Nephron progenitor cell (in vitro differentiated cells): ENCODE measurements at places on chromosomes 1 and 21.
A peak's percentile ranks its signal among the peaks of the same experiment; 100 is the strongest.

DNA sequence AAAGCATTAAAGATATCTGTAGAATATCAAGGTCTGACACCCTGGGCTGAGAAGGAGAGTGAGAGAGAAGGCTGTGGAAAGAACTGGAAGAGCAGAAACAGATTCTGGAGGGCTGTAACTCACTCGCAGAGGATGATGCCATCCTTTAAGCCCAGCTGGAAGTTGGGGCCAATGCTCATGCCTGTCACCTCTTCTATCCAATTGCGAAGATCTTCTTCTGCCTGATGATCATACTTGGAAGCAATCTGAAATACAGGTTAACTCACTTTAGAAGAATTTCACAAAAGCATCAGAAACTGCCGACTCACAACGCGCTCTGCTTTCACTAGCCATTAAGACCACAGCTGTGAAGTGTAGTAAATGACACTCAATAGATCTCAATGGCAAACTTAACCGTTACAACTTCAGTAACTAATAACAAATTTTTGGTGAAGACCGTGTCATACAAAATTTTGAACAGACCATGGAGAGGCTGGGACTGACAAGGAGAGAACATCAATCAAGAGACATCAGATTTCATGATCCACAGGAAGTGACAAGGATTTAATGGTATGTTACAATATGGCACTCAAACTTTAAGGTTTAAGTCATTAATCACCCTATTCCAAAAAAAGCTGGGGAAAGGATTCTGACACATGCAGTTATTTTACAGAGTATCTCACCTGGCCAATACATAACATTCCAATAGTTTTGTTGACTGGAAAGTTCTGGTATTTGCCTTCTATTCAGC, 23.5 kb downstream of the CNN3 start:
- DNase-seq = no peak

DNA sequence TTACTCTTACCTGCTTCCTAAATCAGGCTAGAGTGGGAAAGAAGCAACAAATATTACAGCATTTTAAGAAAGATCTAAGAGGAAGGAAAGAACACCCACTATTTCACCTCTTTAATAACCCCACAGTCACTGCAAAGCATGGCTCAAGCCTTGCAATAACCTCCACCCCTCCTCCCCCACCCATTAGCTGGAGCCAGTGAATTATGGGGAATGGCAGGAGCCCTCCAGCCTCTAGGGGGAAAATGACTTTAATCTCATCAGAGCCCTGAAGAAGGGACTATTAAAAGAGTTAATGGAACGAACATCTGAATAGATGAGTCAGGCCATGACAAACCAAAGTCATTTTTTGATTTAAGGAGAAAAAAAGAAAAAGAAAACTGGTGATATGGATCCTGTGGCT, 630.7 kb upstream of the PLXNA2 start:
- DNase-seq = no peak

DNA sequence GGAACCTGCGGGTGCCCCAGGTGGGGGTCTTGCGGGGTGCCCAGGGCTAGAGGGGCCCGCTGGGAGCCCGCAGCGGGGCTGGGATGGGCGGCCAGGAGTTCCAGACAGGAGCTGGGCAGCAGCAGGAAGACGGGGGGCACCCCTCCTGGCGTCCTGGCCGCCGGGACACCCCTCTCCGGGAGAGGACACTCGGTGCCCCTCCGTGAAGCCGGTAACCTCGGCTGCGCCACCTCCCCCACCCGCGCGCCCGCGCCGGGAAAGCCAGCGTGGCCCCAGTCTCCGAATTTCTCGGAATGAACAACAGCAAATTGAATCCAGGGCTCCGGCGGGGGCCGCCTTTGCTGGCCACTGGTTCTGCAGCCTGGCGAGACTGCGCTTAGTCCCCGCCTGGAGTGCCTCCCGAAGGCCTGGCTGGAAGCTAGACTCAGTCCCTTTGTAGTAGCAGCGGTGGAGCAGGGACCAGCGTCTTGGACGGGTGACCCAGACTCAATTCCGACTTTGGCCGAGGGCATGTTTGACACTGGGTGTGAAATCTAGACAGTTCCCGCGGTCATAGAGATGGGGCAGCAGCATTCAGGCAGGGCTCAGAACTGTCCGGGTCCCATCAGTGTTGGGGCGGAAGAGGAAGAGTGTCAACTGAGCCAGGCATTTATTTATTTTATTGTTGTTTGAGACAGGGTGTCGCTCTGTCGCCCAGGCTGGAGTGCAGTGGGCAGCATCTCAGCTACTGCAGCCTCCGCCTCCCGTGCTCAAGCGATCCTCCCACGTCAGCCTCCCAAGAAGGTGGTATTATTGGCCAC, 773 bp downstream of the IFNGR2 start:
- DNase-seq = peak; percentile 64

GRCh38 chr1:19191811-19192210, 18.3 kb downstream of the UBR4 start:
- no peak for DNase-seq

- peak; percentile 36 for DNase-seq
Observed at GRCh38 chr1:231315887-231316286, 21.8 kb downstream of the EXOC8 start.

- no peak for DNase-seq
Observed at GRCh38 chr21:25912402-25912746, 177.6 kb downstream of the GABPA start.

DNA sequence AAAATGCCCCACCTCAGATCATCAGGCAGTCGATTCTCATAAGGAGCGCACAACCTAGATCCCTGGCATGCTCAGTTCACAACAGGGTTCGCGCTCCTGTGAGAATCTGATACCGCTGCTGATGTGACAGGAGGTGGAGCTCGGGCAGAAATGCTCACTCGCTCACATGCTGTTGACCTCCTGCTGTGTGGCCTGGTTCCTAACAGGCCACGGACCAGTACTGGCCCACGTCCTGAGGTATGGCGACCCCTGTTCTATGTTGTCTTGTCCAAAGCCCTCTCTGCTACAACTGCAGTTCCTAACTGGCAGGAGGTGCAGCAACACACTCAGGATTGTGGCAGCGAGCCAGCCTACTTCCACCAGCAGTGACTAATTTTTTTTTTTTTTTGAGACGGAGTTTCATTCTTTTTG, 70.6 kb downstream of the CLSTN1 start:
- no peak for DNase-seq

GRCh38 chr1:47915677-47916353, 81.4 kb downstream of the TRABD2B start:
- no peak for DNase-seq

- no peak for DNase-seq
Observed at GRCh38 chr1:119914071-119914470, 17.8 kb upstream of the ADAM30 start.

GRCh38 chr1:80673935-80674597, 1126.7 kb upstream of the ADGRL2 start:
- DNase-seq = no peak

GRCh38 chr1:48644905-48645605, 131.6 kb downstream of the BEND5 start:
- DNase-seq = no peak

DNA sequence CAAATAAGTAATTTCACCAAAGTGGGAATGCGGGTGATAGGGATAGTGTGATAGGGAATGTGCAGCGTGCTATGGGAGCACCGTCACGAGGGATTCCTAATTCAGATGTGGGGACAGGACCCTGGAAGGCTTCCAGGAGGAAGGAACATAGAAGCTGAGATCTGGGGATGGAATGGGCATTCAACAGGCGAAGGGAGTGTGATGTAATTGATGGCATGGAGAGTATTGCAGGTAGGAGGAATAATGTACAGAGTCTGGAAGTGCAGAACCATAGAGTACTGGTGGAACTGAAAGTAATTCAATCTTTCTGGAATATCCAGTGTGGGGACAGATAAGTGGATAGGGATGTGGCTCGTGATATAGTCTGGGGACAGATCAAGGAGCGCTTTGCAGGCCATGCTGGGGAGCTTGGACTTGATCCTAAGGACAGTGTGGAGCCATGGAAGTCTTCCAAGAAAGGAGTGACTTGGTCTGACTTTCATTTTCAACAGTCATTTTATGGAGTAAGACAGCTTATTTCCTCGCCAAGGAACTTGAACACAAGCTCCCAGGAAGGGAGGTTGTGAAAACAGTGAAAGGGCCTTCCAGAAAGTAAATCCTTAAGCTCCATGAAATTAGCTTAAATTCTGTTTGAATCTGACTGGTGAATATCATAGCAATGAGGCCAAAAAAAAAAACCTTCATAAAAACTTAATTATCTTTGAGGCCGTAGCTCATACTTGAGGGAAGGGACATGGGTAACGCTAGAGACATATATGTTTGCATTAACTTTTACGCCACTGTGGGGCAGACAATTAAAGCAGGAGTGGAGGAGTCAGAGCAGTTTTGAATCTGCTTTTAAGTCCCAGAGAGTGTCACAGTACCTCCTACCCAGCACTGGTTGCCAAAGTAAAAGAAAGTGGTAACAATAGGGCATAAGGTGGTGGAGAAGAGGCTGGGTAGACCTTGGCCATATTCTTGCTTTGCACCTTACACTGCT, 55.8 kb downstream of the ROR1 start:
- no peak for DNase-seq

DNA sequence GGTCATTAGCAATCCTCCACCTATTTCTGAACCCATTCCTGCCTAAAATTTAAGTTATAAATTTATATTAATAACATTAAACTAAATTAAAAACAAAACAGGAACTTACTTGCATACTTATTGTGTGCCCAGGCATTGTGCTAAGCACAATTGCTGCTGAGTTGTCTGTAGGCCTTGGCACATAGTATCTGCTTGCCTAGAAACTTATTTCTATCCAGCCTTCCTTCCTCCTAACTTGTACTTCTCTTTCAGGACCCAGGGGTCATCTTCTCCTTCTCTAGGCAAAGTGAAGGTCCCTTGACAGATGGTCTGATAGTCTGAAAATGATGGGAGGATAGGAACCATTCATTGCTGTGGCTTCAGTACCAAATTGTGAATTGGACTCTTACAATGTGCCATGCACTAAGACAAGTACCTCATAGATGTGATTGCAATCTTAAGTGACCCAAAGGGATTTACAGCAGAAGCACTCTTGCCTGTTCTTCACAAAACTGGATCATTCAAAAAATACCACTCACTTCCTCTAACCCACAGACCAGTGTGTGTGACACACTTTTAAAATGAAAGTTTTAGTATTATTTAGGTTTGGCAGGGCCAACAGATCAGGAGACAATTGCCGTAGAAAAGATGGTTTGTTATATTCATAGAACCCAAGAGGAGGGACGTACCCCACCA, 10.3 kb upstream of the CD101 start:
- DNase-seq = no peak
